Stimulated activated CD8-positive, alpha-beta memory T cell treated with anti-CD3 and anti-CD28 coated beads, Interleukin-12 subunit alpha, Interleukin-12 subunit beta, amount 100 ng/mL, for 1 hour (primary cell): ENCODE measurements at places on chromosomes 7 and 10.

GRCh38 chr10:99761365-99761764 is 21.1 kb upstream of the ABCC2 start:
- DNase-seq: no peak

DNA sequence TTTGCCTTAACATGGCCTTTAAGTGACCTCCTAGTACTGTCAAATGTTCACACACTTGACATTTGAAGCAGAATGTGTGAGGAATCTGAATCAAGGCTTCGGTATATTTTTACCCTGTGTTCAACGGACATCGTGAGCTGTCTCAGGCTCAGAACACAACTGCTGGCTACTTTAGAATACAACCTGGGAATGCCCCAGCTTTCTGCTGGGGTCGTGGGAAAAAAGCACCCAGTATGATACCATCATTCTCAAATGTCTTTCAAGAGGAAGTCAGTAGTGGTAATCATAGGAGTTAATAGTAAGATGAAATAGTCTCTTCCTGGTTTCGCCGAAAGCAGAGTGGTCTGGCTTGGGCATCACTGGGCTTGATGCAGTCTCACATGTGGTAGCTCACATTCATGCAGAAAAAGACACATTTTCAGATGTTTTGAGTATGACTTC is 67.2 kb downstream of the CREB5 start:
- no peak for DNase-seq

GRCh38 chr7:66877577-66878300 is 43.3 kb upstream of the TMEM248 start:
- no peak for DNase-seq

- no peak for DNase-seq
These were observed 40.5 kb upstream of the IL15RA start for GRCh38 chr10:6017781-6018354.

DNA sequence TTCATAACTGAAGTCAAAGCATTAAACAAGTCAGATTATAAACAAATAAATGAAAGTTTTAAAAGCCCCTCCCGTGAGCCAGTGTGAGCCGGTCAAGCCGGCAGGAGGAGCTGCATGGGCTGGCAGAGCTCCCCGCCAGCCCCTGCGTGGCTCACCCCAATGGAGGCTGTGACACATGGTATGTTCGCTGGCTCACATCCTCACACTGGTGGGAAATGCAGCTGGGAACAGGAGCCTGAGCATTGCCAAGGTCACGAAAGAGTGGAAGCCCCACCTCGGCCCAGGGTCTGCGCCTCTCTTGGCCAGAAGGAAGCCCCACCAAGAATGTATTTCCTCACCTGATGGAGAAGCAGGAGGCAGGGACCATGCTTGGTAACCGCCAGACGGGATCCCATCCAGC is 261.7 kb upstream of the TCERG1L start:
- DNase-seq: no peak

GRCh38 chr7:130479716-130480400 is 12.0 kb upstream of the MEST start:
- DNase-seq: no peak
